Occipital lobe (tissue), 3 donors: ENCODE measurements at places on chromosomes 11 and 22.

GRCh38 chr22:39469681-39470450 is 13.1 kb downstream of the MGAT3 start:
- peak; percentile 62 for DNase-seq

- DNase-seq: no peak
These were observed 98.1 kb upstream of the GUCY1A2 start for GRCh38 chr11:107116358-107116757.

DNA sequence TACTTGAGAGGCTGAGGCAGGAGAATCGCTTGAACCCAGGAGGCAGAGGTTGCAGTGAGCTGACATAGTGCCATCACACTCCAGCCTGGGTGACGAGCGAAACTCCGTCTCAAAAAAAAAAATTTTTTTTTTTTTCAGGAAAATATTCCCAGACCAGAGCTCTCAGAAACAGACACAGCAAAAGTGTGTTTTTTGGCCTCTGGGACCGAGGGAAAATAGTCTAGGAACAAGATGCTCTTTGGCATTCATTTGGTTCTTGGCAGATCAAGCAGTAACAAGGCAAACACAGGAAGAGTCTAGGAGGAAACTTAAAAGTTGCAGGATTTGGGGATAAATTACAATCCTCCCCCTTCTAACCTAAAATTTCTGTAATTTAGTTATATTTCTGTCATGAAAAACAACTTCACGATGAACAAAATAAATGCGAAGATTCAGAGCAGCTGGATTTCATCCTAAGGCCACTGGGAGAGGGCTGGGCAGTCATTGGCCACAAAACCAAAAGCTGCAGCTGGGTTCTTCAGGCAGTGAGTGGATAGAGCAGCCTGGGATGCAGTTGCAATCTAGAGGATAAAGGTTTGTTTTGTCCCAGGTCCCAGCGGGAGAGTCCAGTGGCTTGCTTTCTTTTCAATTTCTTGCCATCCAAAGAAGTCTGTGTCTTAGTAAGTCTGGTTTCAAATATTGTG is 19.7 kb downstream of the ATG16L2 start:
- no peak for DNase-seq

GRCh38 chr11:8709002-8709672 is 26.5 kb downstream of the RPL27A start:
- no peak for DNase-seq

GRCh38 chr11:42265072-42265471 is 805.6 kb upstream of the LRRC4C start:
- no peak for DNase-seq

- DNase-seq: no peak
These were observed 4.1 kb upstream of the STT3A start for GRCh38 chr11:125588505-125588904.

- DNase-seq: no peak
These were observed 598.6 kb downstream of the DLG2 start for GRCh38 chr11:85028329-85029101.

GRCh38 chr22:42328130-42328783 is 57.8 kb upstream of the TCF20 start:
- DNase-seq: no peak

- DNase-seq: no peak
These were observed 28.3 kb downstream of the SNU13 start for GRCh38 chr22:41660416-41660815.

DNA sequence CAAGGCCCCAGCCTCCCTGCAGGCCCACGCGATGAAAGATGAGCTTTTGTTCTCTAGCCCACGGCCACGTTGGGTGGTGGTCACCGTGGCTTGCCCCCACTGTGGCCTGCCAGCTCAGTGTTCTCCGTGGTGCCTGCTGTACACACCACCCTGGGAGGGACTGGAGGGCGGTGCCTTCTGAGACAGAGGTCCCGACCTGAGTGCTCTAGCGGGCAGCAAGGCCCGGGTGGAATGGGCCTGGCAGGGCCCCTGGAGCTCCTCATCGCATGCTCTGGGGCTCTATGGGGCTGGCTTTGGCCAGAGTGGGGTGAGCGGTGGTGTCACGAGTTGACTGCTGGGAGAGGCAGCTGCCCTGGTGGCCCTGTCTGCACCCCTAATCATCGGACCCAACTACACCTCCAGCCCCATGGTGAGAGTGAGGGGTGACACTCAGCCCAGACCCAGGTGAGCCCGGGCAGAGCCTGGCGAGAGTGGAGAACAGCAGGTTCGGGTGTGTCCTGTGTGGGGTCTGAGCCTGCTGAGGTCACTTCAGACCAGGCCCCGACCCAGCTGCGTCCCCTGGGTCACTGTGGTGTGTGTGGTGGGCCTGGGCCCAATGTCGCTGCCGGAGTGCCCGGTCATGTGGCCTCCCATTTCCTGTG is 541.9 kb downstream of the TBC1D22A start:
- no peak for DNase-seq

DNA sequence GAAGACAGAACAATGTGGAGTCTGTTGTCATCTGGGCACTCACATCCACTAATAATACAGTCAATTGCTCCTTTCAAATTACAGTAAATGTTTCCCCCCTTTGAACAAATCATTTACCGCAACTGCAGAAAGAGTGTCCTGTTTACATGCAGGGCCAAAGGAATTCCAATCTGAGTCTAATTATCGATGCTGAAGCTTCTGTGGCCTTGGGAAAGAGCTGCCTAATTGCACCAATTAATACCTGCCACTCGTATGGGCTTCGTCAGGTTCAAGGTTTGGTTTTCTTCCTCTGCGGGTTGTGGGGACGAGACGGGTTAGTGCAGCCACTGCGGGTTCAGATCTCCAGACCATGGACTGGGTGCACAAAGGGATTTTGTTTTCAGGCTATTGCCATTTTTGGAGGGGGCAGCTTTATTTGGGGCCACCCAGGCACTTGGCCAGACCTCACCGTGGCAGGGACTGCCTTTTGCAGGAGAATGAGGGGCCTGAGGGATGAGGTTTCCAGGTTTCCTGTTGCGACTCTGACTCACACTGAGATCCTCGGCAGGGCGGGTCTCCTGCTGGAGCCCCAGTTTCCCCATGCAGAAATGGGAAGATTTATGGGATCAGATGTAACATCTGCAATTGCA is 147.6 kb downstream of the MIAT start:
- DNase-seq: no peak

DNA sequence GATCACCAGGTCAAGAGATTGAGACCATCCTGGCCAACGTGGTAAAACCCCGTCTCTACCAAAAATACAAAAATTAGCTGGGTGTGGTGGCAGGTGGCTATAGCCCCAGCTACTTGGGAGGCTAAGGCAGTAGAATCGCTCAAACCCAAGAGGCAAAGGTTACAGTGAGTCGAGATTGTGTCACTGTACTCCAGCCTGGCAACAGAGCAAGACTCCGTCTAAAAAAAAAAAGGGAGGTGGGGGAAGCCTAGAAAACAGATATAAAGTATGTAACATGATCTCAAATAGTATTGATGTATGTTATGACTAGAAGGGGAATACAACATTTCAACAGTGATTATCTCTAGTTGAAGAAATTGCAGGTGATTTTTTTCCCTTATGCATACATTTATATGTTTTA is 61.4 kb downstream of the SLC1A2 start:
- no peak for DNase-seq

DNA sequence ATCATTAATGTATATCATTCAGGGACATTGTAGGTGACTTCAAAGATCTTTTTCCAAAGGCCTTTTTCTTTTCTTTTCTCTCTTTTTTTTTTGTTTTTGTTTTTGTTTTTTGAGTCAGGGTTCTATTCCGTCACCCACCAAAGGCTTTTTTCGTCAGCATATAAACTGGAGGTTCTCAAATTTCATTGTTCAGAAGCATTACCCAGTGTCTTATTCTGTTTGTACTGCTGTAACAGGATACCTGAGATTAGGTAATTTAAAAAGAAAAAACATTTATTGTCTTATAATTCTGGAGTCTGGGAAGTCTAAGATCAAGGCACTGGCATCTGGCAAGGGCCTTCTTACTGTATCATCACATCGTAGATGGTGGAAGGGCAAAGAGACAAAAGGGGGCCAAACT is 6.4 kb upstream of the SYT9 start:
- DNase-seq: no peak

DNA sequence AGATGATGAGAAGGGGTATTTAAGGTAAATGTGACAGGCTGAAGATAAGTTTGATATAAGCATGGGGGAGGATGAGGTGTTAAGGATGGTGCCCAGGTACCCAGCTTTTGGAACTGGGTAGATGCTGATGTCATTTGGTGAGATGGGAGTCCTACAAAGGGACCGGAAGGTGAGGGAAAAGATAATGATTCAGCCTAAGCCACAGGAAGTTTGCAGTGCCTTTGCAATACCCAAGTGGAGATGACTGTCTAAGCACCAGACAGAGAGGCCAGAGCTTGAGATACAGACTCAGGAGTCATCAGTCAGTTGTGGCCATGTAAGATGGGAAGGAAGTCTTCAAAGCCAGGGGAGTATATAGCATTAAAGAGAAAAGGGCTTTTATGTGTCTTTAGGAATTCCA is 30.0 kb upstream of the SMCO4 start:
- DNase-seq: no peak

- DNase-seq: no peak
These were observed 186.6 kb downstream of the JRKL start for GRCh38 chr11:96576383-96576782.

- DNase-seq: no peak
These were observed 7.2 kb downstream of the GRK2 start for GRCh38 chr11:67273260-67273990.

DNA sequence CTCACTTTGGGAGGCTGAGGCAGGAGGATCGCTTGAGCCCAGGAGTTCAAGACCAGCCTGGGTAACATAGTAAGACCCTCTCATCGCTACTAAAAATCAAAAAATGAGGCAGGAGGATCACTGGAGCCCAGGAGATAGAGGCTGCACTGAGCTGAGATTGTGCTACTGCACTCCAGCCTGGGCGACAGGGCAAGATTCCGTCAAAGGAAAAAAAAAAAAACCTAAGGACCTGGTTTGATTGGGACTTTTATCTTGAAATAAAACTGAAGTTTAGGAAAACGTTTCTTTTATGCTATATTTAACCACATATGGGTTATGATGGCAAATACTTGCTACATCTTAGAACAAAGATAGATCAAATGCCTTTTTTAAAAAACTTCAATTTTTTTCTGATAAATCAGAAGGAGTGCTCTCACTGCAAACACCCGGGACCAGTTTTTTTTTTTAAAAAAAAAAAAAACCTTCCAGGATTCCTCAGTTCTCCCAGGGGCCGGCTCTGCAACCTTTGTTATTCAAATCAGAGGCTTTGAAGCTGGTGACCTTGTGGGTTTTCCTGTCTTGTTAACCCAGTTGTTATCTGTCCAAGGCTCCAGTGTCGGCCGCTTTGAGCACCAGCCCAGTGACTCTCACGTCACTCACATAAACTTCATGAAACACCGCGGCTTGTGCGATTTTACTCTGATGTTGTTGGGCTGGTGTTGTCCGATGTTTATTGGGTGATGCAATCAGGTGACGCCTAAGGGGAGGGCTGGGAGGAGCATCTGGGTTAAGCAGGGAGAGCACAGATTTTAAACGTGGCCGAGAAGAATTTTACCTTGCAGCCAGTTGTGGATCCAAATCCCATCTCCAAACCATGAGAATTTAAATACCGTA is 24.7 kb upstream of the SLC22A12 start:
- DNase-seq: no peak

GRCh38 chr11:28736256-28736655 is 628.1 kb downstream of the METTL15 start:
- DNase-seq: no peak

- peak; percentile 39 for DNase-seq
These were observed 5.1 kb upstream of the ENDOD1 start for GRCh38 chr11:95084509-95084908.

- no peak for DNase-seq
These were observed 714.7 kb upstream of the TENM4 start for GRCh38 chr11:80155412-80156017.

DNA sequence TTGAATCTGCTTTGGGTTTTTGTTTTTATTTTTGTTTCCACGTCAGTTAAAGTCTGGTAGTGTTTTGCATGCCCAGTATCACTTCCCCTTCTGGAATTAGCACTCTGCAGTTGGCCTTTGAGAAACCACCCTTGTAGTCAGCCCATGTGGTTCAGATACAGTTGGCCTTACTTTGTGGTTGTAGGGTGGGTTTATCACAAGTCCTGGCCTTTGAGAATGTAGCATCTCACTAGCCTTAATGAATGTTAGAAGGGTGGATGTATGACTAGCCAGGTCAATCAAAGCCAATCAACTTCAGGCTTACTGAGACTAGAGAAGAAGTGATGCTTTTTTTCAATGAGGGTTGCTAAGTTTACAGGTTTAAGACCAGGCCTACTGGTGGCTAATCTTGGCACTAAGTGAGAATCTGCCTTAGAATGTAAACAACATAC is 19.8 kb downstream of the ARL14EP start:
- DNase-seq: no peak

DNA sequence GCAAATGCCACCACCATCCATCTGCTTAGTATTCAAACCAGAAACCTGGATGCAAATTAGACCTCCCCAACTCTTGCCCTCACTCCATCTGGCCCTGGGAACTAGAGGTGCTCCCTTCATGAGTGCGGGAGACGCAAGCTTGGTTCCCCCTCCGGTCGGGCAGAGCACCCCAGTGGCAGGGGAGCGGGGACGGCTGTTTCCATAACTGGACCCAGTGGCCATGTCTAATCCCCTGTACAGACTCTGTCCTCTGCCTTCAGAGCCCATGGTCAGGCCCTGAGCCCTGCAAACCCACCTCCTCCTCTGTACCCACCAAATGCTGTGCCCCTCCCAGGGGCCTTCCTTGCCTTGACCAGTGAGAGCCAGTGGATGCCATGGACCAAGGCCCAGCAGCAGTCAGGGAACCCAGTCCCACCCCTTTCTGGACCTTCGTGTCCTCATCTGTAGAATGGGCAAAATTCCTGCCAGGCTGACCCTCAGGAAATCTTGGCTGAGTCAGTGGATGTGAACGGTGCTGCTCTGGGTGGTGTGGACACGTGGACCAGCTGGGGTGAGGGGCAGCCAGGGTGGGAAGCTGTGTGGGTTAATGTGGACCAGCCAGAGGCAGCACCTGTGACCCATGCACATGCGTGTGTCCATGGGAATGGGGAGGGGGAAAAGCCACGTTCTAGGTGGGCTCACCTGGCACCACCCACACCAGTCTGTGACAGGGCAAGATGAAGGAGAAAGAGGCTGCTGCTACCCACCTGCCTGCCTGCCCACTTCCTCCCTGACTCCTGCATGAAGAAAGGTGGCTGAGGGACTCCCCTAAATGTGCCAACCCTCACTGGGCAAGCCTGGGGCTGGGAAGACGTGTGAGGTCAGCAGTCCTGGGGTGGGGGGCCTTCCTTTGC is 72.8 kb downstream of the LRRC32 start:
- DNase-seq: no peak
